ENCODE measurements at places on chromosomes 13 and 19.

DNA sequence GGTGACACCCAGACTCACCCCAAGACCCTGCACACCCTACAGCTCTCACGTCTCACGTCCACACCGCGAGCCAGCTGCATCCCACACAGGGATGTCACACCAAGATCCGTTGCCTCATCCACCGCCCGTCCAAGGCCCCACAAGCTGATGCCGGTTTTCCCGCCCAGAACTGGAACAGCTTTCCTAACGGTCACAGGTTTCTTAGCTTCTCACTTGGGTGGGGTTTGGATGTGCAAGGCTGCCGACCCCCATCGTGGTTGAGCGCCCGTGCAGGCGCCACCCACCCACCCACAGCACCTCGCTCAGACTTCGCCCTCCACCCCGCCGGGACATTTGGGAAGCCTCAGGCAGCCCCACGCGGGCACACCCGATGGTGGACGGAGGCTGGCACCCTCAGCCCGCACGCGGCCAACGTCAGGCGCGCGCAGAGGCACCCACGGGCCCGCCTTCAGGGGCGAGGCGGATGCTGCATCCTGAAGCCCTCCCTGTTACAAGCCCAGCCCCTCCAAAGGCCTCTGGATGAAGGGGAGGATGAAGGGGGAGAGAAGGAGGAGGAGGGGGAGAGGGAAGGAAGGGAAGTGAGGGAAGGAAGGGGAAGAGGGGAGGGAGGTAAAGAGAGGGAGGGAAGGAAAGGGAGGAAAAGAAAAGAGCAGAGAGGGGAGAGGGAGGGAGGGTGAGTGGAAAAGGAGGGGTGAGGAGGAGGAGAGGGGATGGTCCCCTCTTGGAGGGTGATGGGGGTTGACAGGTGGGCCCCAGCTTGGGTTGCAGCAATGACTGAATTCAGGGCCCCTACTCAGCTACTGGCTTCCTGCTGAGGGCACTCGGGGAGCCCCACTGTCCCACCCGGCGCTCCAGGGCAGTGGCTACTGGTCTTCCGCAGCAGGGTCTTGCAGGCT lies 12.8 kb downstream of the ONECUT3 start:
- DNase-seq: no peak

- no peak for DNase-seq
Measured at GRCh38 chr19:46621191-46622117, 3.4 kb downstream of the PTGIR start.

DNA sequence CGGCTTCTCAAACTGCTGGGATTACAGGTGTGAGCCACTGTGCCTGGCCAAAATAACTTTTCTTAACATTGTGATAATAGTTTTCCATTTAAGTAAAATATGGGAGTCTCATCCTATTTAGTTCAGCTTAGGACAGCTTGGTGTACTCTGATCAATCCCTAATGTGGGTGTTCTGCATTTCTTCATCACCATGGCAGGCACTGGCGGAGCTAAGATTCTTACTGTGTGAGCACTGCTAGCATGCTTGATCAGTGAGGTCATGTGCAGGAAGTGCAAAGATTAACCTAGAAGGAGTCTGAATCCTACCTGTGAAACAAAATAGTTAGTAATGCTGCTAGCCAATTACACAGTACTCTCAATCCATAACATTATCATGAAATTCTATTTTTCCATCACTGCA lies 1684.2 kb upstream of the SLC10A2 start:
- no peak for DNase-seq

DNA sequence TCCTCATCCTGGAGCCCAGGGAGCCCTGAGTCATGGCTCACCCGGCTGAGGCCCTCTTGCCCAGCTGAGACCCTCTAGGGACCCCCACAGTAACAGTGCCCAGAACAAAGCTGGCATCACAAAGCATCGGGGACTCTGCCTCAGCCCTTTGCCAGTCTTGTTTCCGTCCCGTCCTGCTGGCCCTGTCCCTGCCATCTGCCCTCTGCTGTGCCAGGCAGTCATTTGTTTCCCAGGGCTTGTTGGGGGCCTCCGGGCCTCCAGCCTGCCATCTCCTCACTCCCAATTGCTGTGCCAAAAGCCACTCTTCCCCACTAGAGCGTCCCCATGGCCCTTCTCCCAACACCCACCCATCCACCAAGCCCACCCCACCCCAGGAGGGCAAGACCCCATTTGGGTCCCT lies 64.2 kb downstream of the SMARCA4 start:
- no peak for DNase-seq

GRCh38 chr13:70222926-70223325 lies 114.7 kb upstream of the KLHL1 start:
- DNase-seq: no peak

DNA sequence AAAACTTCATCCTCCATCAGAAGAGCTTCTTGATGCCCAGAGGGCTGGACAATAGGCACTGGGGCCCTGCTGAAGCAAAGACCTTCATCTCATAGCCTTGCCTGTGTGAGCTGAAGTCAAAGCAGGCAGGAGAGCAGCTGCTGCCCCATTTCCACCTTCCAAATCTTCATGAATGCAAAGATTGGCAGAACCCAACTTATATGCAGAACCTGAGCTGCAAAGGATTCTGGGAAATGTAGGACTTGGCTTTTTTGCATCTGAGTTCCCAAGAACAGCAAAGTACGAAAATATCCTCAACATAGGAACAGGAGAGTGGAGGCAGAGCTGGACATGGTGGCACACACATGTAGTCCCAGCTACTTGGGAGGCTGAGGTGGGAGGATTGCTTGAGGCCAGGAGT lies 30.8 kb downstream of the CKM start:
- DNase-seq: no peak

DNA sequence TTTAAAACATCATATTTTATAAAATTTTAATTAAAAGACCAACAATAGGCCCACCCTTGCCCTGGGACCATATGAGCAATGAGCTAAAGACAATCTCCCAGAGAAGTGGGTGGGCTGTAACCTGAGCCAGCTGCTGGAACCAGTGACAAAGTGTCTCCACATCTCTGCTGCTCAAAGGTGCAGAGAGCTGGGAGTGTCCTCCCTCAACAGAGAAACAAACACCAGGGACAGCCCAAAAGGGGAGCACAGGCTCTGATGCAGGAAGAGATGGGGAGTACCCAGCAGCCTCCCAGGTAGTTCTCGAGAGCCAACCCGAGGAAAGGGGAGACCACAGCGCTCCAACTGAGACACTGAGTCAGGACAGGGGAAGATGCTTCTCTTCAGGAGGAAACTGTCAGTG lies 39.1 kb downstream of the DOCK9 start:
- no peak for DNase-seq

GRCh38 chr13:75285310-75285709 lies 196.7 kb downstream of the TBC1D4 start:
- no peak for DNase-seq

DNA sequence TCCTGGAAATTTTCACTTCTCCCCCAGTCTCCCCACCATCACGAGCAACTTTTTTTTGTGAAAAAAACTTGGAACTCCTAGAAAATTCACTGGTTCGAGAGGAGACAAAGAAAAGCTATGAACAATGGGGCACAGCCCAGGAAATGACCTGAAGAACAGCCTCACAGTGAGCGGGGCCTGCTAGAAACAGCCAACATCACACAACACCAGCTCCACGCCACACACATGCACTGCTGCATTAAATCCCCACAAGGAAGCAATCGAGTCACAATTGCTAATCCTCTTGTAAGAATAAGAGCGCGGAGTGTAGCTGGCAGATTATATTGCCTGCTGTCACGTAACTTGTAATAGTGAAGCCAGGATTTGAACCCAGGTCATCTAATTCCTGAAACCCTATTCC lies 48.8 kb downstream of the SLC7A1 start:
- no peak for DNase-seq

DNA sequence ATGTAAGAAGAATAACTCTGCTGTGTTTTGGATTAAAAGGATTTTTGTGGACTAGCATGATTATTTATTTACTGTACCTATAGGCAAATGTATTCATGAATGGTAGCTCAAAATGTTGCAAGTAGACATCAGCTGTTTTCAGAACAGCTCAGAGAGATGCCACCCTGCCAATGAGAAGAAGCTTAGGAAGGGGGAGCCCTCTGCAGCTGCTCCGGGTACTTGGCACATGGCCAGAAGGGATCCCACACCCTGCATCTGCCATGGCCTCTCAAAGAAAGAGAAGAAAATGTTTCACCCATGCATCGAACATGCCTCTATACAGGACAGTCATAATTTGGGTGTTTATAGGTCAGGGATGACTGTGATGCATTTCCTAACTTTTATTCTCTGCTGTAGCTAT lies 30.5 kb upstream of the MBNL2 start:
- no peak for DNase-seq

- no peak for DNase-seq
Measured at GRCh38 chr13:46489586-46490023, 63.4 kb upstream of the LRCH1 start.

DNA sequence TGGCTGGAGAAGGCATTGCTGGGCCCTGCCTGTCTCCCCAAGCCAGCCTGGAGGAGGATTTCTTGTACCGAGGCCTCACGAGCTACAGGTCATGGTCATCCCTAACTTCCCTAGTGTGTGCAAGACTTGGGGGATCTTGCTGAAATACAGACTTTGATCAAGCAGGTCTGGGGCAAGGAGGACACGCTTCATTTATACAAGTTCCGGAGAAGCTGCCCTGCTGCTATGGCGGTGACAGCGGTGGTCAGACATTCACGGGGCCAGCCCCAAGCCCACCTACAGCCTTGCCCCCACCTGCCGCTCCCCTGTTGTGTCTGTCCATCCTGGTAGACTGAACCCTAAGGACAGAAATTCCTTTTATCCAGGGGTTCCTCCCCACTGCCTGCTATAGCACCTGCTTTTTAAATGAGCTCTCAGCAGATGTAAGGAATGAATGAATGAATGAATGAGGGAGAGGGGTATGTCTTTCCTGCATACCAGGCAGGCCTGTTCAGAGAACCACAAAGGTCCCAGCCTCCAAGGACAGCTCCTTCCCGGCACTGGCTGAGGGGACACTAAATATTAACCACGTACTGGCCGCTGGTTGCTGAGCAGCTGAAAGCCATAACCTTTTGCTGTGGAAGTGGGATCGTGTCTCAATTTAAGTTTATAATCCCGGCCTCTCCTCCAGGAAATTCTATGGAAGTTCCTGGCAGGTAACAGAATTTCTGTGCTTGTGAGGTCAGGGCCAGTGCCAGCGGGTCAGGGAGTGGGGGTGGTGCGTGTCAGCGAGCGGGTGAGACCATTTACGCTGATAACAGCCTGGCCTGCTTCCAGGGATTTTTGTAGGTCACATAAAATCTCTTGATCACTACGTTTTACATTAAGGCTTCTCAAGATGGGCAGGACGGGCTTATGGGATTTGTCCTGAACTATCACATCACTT lies 27.1 kb downstream of the TSSK6 start:
- DNase-seq: no peak

DNA sequence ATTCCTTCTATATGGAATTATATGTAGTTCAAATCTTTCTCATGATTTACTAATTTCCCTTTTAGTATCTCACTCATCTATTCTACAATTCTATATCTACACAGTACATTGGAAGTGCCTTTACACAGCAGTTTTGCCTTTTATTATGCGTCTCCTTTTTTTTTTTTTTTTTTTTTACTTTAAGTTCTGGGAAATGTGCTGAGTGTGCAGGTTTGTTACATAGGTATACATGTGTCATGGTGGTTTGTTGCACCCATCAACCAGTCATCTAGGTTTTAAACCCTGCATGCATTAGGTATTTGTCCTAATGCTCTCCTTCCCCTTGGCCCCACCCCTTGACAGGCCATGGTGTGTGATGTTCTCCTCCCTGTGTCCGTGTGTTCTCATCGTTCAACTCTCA lies 1150.1 kb upstream of the PRR20A start:
- DNase-seq: no peak

GRCh38 chr13:80469105-80469852 lies 128.4 kb upstream of the SPRY2 start:
- no peak for DNase-seq

GRCh38 chr13:105153611-105154010 lies 1381.9 kb downstream of the EFNB2 start:
- no peak for DNase-seq

DNA sequence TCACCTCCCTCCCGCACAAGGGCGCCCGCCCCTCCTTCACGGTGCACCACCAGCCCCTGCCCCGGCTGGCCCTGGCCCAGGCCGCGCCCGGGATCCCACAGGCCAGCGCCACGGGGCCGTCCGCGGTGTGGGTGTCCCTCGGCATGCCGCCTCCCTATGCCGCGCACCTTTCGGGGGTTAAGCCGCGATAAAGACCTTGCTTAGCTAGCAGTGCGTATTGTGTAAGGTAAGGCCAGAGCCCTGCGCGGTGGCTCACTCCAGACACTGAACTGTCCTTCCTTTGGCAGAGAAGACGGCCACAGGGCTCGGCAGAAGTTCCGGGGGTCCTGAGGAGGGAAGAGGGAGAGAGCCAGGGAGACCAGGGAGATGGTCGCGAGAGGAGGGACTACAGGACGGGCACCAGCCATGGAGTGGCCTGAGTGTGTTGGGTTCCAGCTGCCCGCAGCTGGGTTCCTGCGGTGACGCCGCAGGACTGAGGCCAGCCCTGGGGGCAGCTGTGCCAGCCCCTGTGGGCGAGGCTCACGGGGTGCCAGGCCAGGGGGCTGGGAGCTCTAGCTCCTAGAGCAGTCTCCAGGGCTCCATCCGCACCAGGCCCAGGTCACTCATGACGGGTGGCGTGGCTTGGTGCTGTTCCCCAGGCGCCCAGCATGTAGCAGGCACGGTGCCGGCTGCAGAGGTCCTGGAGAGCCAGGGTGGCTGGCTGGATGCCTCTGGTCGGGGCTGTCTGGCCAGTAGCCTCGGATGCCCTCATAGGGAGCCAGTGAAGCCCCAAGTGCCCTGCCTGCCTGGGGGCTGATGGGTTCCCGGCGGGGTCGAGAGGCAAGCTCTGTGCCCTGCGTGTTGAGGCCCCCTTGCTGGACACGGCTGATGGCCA lies 7.7 kb downstream of the PLEKHJ1 start:
- no peak for DNase-seq

DNA sequence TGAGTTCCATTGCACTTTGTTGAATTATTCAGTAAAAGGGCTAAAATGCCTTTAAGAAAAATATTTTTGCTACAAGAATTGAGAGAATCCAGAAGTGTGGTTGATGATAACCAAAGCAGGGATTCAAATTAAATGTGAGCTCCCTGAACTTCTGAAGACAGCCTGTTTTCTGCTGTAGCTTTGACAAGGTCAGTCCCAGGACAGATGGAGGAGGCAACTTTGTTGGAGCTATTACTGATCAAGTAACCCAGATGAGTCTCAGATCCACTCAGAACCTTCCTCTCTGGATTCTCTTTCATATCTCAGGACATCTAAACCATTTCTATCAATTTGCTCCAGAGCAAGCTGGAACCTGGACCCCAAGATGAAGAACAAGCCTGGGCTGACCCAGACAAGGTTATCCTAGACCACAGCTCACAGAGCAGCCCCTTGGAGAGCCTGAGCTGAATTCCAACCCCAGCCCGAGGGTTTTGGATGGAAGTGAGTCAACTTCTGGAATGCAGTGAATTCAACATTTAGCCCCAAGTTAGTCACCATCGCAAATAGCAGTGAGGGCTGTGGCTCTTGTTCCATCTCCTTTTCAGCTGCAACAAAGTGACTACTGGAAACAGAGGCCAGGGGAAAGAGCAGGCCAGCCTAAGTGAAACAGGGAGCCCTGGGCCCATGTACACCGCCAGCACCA lies 137.8 kb upstream of the TSC22D1 start:
- no peak for DNase-seq

All from T-helper 17 cell (primary cell).